ENCODE measurements at places on chromosomes 3 and 15.
A peak's percentile ranks its signal among the peaks of the same experiment; 100 is the strongest.

- peak; percentile 89 for DNase-seq
These were observed 16.4 kb downstream of the FAM107A start for GRCh38 chr3:58560771-58561311.

DNA sequence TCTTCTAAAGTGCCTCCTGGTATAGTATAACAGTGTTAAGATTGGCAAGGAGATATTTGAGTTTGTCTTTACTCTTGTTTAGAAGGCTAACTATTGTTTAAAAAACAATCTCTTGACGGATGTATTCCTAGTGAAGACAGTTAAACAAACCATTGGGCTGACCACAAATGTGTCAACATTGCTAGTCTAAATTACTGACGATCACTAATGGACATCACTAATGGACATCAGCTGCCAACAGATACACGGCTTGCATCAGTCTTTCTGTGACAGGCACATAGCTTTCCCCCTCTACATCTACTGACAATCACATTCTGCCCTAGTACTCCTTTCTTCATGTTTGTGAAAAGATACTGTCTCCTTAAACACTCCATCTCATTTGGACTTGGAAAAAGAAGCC lies 57.1 kb upstream of the ETV5 start:
- no peak for DNase-seq

DNA sequence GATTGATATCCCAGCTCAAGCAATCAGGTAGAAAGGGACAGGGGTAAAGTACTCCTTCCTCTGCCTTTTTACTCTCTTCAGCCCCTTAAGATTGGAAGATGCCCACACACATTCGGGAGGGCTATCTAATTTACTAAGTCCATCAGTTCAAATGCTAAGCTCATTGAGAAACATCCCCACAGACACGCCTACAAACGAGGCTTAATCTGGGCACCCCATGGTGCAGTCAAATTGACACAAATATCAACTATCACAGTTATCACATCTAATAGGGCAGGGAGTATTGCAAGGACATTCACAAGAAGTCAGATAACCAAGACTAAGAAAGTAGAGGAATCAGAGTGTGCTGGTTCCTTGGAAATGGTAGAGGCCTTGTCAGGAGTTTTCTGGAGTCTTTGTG lies 437.8 kb upstream of the AZI2 start:
- no peak for DNase-seq

DNA sequence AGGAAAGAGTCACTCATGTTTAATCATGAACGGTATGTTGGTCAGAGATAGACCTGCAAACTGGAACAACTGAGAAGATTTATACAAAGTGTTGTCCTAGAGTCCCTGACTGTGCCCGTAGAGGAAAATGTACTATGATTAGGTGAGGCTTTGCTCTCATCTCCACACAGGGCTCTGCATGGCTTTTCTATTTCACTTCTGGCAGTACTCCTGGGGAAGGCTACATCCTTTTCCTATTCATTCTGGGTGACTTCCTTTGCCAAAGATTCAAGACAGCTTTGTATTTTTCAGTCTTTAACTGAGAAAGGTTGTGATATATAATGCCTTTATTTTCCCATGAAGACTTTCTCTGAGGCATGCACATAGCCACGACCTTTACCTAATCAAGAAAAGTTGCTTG lies 414.7 kb downstream of the ZBTB20 start:
- DNase-seq, result no peak

- no peak for DNase-seq
These were observed 10.6 kb upstream of the SPRED1 start for GRCh38 chr15:38242055-38242454.

DNA sequence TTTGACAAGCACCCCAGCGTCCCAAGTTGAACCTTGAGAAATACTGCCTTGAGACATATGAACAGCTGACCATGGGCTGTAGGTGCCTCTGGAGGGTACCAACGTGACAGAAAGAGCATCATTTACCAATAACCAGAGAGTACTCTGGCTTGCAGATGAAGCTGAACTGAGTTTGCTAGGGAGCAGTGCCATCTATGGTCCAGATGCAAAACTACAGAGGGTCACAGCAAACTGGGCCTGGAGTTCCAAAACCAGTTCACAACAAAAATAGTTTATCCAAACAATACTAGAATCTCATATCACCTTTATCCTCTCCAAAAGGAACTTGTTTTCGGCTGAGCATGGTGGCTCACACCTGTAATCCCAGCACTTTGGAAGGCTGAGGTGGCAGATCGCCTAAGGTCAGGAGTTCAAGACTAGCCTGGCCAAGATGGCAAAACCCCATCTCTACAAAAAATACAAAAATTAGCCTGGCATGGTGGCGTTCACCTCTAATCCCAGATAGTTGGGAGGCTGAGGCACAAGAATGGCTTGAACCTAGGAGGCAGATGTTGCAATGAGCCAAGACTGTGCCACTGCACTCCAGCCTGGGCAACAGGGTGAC lies 69.3 kb downstream of the CHAC1 start:
- peak; percentile 34 for DNase-seq

DNA sequence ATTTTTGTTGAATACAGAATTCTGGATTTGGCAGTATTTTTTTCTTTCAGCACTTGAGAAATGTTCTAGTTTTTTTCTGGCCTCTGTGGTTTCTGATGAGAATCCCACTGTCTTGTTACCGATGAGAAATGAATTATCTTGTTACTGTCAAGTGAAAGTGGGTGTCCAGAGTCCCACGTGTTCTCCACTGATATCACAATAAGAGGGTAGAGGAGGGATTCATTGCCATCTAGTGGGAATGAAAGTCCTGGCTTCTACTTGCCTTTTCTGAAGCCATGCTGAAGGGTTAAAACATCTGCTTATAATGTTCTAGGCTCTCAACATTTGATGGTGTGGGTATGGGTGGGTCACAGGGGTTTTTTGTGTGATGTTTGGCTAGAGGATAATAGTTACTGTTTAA lies 66.1 kb downstream of the SEC22A start:
- no peak for DNase-seq

DNA sequence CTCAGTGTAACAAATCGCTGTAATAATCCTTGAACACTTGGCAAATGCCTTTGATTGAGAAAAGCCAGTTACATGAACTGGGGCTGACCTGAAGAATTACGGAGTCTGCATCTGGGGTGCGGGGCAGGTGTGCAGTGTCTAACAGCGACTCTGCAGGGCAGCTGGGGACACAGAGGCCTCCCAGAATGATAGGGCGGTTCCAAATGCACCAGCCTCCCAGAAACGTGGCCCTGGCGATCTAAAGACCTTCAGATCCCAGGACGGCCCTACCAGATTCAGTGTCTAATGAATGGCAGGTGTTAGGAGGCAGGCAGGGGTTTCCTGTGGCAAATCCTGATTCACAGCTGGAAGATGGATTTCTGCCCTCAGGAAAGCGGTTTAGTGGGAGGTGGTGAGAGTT lies 100.5 kb upstream of the RGMA start:
- DNase-seq, result no peak

DNA sequence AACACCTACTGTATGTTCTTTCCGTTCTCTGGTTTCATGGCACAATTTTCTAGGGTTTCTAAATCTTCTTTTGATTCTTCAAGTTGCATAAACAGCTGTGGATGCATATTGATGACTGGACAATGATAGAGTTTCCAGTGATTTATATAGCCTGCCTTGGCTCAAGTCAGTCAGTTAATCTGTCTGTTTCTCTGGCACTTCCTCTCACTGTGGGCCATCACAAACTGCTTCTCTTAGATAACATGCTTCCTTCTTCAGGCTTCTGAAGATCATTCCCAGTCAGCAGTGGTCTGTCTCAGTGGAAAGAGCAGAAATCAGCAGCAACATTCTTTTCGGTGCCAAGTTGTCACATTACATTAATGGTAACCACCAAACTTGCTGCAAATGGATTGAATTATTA lies 207.2 kb downstream of the RYR3 start:
- no peak for DNase-seq

DNA sequence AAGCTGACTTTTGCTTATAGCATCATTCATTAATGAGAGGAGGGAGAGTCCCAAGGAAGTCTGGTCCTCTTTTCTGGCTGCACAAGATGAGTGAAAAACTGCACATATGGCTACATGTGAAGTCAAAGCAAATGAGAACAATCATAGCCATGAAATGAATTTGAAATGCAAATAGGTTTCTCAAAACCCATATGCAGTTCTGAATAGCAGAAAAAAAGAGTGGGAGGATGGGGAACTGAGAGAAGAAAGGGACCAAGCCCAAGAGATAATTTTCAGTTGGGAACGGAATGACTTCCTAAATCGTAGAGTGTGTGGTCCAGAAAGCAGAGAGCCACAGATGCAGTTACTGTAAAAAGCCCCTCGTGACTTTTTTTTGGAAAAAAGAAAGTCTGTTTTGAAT lies 66.3 kb downstream of the GTPBP8 start:
- DNase-seq, result no peak

GRCh38 chr15:75452364-75452864 lies 924 bp upstream of the SIN3A start:
- peak; percentile 63 for DNase-seq

- no peak for DNase-seq
These were observed 14.8 kb downstream of the PPCDC start for GRCh38 chr15:75038231-75038630.

DNA sequence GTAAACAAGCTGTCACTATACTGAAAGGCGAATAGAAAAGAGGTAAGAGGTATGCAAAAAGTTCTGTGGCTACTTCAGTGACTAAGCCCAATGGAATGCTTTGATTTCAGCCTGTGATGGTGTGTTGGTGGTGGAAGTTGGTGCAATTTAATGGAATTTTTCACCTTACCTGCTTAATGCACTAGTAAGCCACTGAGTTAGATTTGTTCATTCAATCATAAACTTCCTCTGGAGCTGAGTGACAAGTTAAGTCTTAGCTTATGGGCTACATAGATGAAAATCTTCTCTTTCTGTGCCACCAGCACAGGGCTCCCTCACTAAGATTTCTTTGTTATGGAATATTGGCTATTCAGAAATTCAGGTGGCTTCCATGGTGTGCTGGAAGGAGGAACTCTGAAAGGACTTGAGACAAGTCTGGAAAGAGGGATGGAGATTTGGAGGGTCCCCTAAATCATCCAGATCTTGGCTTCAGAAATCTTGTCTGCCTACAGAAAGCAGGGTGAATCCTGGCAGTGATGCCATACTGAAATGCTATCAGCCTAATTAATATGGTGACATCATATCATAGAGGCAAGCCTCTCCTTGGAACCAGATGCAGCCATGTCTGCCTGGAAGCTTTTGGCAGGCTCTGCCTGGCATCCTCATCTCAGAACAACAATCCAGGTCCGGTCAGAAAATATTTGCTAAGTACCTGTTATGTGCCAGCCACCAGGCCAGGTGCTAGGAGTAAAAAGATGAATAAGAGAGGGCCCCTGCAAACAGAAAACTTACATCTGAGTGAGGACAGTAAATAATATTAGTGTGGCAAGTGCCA lies 8.1 kb upstream of the GAP43 start:
- peak; percentile 67 for DNase-seq

- peak; percentile 93 for DNase-seq
These were observed 1.5 kb downstream of the MEGF11 start for GRCh38 chr15:66251790-66252684.

- no peak for DNase-seq
These were observed 67.1 kb upstream of the UBE2E2 start for GRCh38 chr3:23136054-23136453.

DNA sequence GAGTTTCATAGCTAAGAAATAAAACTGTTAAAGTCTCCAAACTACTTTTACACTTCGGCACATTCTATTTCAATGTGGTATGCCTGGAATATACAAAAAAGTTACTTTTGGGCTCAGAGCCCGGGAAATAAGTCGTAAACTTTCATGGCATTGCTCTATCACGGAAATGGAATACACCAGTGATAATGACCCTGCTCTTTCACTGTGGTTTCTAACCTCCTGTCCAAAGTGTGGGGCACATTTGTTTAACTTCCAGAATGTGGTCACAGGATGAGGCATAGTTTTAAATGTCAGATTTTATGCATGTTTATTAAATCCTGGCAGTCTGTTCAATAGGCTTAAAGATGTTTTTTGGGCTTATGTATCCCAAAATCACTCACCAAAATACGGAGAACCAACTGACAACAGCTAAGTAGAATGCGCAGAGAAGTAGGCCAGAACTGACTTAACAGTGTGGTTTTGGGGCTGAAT lies 5.1 kb downstream of the CXCR6 start:
- no peak for DNase-seq

GRCh38 chr3:27805282-27805681 lies 83.2 kb upstream of the EOMES start:
- no peak for DNase-seq

DNA sequence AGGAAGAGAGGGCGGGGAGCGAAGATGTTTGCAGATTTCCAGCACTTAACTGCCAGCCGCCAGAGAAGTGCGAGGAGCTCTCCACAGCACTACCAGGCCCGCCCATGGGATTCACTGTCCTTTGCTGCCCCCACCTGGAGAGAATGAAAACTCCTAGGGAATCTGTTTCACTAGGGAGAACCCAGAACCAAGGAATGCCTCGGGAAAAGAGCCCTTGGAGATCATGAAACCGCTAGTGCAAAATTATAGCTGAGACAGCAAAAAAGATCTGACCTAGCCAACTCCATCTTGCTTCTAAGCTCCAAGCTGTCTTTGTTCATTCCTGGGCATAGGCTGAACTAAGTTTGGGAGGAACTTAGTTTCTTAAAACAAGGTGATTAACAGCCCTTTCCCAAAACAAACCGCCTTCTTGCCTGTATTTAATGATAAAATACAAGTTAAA lies 82.6 kb upstream of the GCNT3 start:
- DNase-seq, result peak; percentile 91

DNA sequence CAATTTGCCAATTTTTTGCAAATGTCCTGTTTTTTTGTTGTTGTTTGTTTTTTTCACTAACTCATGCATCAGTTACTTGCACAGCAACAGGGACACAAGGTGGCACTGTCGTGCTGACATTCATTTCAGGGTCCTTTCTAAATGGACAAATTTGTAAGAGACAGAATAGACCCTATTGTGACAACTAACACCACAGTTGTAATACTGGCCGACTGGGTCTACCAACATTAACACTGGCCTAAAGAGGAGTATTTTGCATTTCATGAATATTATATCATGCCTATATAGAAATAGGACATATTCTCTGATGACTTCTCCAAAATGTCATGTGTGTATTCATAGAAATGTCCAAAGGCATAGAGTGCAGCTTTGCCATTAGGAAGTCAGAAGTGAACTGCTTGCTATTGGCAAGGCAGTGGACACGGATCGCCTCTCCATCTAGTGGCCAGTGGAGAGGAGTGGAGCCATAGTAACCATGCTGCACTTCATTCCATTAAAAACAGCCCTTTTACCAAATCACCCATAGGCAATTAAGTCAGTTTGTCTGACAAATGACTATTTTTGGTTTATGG lies 54.8 kb downstream of the ZBTB20 start:
- peak; percentile 56 for DNase-seq

DNA sequence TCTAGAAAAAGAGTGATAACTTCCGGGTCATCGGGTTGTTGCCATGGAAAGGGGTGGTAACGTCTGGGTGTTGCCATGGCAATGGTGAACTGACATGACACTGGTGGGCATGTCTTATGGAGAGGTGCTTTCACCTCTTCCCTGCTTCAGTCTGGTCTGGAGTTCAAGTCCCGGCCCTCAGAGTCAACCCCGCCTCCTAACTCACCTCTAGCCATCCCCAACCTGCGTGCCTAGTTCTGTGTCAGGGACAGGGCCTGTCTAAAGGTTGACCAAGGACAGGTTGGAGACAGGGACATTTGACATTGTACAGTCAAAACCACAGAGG lies 96.0 kb downstream of the LSM3 start:
- no peak for DNase-seq

GRCh38 chr3:169041677-169042171 lies 621.8 kb downstream of the MECOM start:
- DNase-seq, result peak; percentile 29
